ENCODE measurements at places on chromosomes 6 and 20. TPM values are rescaled to one million over a fixed set of nuclear protein-coding genes. Genes with fewer than 3 reads are reported as not detected.

DNA sequence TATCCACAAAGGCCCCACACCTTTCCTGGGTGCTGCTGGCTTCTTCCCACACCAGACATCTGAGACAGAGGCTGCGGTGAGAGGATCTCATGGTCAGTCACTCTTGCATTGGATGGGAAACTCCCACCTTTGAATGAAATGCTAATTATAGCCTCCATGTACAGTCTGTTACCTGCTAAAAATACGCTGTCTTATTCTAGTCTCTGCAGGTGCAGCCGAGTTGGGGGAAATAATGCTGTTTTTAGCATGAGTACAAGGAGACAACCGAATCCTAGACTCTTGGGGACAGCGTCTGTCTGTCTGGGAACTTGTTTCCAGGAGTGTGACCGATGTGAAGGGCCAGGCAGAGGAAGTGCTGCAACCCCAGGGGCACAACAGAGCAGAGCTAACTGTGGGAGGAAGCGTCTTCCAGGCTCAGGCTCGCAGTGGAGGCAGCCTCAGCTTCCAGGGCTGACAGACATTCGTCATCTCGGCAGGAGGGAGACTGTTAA, 286.2 kb downstream of the PREX1 start:
- DNase-seq = no peak

GRCh38 chr6:155216312-155217046, 47.3 kb upstream of the CLDN20 start:
- peak; percentile 34 for DNase-seq

DNA sequence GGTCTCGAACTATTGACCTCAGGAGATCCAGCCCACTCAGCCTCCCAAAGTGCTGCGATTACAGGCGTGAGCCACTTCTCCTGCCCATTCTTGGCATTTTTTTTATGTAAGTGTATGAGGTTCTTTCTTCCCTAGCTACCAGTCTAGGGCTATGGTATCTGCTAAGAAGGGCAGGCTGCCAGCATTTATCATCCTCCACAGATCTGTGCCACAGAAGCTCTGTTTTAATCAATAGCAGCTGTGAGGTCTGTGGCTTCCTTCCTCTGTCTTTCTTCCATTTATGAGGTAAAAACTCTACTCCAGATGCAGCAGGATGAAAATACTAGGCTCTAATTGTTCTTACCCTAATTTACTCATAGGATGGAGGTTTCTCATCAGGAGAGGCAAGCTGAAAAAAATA, 1382.4 kb upstream of the ADGRB3 start:
- DNase-seq = no peak

- no peak for DNase-seq
Observed at GRCh38 chr20:9290331-9290730, 221.4 kb downstream of the PLCB4 start.

GRCh38 chr6:121697921-121698320, 262.5 kb downstream of the GJA1 start:
- DNase-seq = no peak

DNA sequence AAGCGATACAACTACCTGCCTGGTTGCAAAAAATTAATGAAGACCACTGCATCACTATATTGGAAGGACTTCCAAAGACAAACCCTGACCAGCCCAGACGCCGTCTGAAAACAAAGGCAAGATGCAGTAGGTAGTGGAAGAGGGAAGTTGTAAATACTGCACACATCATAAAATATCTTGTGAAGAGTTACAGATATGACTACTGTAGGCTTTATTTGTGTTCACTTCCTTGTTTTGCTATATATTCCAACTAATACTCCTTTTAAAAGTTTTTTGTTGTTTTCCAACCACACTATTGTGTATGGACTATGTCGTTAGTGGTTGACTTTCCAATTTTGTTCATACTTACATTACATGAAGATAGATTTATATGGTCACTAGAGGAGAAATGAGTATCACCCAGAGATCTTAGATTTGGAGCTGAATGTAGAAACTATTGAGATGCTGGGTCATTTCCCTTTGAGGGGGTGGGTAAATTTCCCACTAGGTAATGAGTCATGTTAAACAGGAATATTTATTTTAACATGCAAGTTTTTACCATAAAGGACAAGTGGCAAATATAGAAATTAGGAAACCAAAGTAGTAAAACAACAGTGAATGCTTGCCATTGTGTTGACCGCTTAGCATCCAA, 16.6 kb upstream of the TXLNB start:
- no peak for DNase-seq

GRCh38 chr6:33869121-33869520, 65.3 kb upstream of the MLN start:
- no peak for DNase-seq

Gene SCUBE3
- 0.25 TPM for total RNA-seq

Gene OLIG3
- 75.1 TPM for total RNA-seq

Gene TCP11
- total RNA-seq = not detected

Gene BHLHE23
- 23.9 TPM for total RNA-seq

Gene FAM217A
- not detected for total RNA-seq

Data from glutamatergic neuron (in vitro differentiated cells).